ENCODE measurements at places on chromosomes 6 and 20.

GRCh38 chr20:40938020-40938419 is 90.6 kb upstream of the TOP1 start:
- DNase-seq = no peak

GRCh38 chr6:127813699-127814027 is 87.2 kb downstream of the THEMIS start:
- DNase-seq = no peak

GRCh38 chr20:10061641-10062040 is 26.9 kb downstream of the ANKEF1 start:
- DNase-seq = no peak

- no peak for DNase-seq
Measured at GRCh38 chr6:41784581-41785171, 2.8 kb upstream of the TOMM6 start.

GRCh38 chr6:71454056-71454455 is 165.4 kb downstream of the OGFRL1 start:
- DNase-seq = no peak

DNA sequence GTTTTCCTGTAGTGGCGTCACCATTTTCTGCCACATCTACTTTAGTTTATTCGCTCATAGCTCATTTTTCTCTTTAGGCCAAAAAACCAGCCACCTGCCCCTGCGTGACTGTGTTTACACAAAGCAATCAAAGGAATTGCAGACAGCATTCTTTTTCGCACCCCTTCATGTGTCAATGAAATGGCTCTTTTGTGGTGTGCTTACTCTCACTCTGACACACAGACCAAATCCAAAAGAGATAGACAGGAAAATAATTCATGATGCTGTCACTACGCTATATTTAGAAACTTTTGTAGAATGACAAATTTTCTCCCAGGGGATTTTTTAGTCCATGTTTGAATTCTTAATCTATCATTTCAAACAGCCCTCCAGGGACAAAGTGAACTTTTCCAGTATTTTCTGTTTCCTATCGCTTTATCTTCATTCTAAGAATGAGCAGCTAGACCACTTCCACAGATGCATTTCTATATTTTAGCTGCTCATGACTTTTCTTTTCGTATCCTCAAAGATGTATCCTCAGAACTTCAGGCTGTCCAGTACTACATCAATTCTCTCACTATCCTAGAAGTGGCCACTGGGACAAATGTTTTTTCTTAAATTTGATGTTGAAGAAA is 37.9 kb upstream of the KHDRBS2 start:
- no peak for DNase-seq

DNA sequence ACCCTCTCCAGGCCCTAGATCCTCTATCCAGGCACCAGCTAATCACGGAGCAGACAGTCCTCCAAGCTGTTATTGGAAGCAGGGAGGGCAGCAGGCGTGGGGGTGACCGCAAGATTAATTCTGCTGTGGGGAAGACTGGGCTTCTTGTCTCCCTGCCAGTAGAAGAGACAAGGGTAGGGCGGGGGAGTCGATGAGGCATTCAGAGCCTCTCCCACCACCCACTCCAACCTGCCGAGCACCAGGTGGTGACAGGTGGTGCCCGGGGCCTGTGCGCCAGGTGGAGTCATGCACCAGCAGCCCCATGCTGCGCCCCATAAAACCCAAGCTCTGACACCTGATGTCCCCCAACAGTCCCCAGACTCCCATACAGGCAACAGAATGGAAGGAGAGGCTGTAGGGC is 89.6 kb downstream of the CDH22 start:
- DNase-seq = no peak

DNA sequence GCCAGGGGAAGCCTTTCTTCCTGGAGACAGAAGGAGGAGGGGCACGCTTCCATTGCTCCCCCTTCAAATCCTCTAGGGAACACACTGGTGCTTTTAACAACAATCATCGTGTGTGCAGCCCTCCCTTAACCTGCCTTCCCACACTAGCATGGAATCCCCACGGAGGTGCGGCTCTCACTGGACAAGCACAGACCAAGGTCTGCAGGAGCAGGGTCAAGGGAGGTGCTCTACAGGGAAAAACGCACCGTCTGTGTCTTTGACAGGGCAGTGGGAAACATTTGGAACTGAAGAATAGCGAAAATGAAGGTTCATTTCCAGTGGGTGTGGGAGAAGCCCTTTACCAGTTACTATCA is 527.1 kb downstream of the QKI start:
- no peak for DNase-seq

- no peak for DNase-seq
Measured at GRCh38 chr6:47473791-47474346, 3.7 kb upstream of the CD2AP start.

- peak; percentile 51 for DNase-seq
Measured at GRCh38 chr6:84462698-84463097, 235.3 kb upstream of the CEP162 start.

DNA sequence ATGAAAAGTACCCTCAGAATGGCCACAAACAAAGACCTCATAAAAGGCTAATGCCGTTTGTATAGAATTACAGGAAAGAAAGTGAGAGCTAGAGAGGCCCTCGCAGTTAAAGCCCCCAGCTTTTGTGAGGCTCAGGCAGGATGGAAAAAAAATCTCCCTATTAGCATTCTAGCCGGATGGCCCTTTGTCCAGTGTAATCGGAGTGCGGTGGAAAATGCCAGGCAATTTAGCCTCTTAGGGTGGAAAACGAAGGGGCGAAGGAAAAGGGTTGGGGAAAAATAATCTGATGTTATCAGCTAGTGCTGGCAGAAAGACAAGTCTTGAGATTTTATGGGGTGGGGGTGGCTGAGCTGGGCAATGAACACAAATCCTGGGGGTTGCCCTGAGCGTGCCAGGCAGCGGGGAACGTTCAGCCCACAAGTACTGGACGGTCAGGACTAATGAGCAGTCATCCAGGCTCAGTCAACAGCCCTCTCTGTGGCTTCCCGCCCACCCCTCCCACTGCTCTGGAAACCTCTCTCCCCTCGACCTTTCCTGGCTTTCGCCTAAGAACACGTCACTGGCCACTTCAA is 92.4 kb downstream of the PSMG4 start:
- no peak for DNase-seq

DNA sequence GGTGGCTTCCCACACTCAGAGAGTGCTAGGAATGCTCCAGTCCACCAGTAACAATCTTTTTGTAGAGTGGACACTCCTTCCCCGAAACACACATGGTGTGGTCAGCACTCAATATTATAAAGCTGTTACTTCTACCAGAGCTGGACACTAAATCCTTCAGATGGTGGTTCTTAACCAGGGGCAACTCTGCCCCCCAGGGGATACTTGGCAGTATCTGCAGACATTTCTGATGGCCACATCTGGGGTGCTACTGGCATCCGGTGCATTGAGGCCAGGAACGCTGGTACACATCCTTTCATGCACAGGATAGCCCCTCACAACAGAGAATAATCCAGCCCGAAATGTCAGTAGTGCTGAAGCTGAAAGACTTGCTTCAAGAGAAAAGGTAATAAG is 124.4 kb downstream of the NFATC2 start:
- no peak for DNase-seq

DNA sequence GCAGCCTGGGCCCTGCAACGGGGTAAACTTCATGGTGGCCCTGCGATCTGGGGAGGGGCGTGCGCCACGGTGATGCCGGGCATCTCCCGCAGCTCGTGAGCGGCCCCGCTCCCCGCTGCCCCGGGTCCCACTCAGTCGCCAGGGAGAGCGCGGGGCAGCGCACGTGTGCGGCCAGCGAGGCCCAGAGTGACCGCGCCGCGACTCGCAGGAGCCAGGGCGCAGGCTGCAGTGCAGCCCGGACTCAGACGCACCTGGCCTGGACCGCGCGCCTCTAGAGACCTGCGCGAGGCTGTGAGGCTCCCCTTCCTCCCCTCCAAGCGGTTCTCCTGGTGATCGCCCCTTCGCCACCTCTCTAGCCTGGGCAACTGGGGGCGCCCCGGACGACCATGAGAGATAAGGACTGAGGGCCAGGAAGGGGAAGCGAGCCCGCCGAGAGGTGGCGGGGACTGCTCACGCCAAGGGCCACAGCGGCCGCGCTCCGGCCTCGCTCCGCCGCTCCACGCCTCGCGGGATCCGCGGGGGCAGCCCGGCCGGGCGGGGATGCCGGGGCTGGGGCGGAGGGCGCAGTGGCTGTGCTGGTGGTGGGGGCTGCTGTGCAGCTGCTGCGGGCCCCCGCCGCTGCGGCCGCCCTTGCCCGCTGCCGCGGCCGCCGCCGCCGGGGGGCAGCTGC is 652 bp downstream of the BMP6 start:
- DNase-seq = no peak

DNA sequence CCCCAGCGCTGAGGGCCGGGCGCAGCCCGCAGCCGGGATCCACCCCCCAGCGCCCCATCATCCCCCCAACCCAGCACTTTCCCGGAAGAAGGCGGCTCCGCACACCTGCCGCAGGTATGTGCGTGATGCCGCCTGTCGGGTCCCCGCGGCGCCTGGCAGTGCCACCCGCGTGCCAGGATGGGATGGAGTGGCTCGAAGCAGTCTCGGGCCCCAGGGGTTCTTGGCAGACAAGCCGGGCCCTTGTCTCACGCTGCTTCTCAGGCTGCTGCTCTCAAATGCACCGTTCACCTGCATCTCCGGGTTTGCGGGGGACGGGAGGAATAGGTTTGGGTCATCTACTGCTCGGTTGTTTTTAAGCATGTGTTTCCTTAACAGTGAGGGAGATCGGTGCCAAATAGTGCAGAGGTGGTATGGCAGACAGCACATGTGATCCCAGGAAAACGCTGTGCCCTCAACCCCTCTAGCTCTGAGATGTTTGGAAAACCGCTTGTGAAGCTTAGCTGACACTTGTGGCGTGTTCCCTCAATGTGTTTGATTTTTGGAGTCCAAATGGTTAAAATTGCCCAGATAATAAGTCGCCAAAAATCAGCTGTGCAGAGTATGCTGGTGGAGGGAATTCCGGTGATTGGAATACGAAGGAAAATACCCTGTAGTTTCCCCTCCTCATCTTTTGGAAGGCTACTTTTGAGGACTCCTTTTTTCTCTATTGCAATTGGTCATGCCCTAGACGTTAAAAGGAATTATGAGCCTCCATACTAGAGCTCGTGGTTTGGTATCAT is 926 bp downstream of the MYLIP start:
- peak; percentile 34 for DNase-seq

DNA sequence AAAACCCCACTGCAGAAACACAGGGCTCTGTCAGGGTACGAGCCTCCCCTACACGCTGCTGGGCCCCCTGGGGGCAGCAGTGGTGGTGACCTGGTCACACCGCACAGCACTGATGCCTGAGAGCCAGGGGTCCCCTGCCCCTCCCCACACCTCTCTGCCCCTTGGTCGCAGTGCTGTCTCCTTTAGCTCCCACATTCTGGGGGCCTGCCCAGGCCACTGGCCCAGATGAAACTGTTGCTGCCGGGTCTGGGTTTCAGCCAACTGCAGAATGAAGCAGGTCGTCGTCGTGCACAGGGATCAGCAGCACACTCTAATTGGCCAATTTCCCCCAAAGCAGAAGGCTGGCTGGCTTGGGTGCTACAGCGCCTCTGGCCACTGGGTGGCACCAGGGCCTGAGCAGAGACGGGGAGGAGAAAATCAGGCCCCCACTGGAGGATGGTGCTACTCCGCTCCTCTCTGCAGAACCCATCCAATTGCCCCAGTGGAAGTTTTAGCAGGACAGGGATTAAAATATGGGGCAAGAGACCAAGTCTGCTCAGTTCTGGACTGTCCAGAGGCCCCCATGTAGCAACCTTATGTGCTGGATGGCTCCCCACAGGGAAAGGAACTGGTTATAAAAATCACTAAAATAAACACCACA is 26.1 kb downstream of the DIDO1 start:
- DNase-seq = peak; percentile 80

- DNase-seq = no peak
Measured at GRCh38 chr6:15842727-15843117, 179.9 kb upstream of the DTNBP1 start.

Measured in SJSA1 (cell line).